ENCODE measurements at places on chromosomes 11 and 22.

DNA sequence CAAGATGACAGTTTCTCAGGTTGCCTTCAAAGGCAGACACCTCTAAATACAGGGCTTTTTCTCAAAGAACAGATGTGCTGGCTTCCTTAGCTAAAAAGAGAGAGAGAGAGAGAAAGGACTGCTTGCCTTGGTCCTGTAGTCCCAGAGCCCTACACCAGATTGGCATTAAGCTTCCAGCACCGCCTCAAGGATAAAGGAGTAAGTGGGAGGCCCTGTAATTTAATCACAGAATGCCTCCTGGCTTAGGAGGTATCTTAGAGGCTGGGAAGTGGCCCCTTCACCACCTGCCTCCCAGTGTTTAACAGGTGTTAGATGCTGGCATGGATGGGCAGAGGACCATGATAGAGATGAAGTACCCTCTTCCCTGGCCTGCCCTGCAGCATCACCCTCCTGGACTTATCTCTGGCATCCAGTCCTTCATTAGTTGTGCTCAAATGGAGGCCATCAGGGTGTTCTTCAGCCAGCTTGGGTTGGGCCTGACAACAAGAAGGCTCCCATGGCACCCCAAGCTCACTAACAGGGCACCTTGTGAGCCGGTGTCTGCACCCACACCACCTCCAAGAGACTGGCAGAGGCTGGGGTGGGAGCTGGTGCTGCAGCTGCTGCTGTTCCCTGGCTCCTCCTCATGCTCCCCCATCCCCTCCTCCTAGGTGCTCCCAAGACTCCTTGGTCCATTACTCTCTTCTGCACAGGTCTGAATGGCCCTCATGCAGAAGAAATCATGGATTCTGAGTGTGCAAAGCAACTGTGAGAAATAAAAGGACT lies 32.5 kb downstream of the ABCC8 start:
- DNase-seq = no peak

GRCh38 chr11:124225471-124225870 lies 15.4 kb upstream of the OR8G1 start:
- DNase-seq = no peak

DNA sequence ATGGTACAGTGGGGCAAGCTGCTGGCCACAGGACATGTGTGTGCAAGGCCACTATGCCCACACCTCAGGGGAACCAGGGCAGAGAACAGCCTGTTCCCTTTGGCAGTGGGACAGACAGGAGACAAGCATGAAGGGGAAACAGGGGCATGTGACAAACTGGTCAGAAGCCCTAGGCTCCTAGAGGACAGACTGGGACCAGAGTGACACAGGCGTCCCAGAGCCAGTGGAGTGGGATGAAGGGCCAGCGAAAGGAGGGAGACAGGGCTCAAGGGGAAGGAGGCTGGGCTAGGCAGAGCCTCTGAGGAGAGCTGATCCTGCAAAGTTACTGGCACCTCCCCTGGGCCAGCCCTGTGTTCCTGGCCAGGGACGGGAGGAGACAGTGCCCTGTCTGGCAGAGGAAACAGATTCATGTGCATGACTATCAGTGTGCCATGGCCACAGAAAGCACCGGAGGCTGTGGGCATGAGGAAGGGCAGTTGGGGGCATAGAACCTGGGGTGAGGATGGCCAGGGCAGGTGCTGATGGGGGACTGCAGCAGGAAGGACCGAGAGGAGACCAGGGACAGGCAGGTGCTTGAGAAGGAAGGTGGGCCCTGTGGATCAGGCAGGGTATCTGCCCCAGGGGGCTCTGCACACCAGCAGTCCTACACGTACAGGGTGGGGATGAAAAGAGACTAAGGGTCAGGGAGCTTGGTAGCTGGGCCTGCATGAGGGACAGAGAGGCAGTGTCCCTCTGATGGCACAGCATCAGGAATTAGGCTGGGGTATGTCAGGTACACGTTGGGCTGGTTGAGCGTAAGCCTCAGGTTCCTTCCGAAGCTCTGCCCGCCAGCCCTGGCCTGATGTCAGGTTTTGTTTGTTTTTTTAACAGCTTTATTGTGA lies 9.8 kb downstream of the DERL3 start:
- no peak for DNase-seq

- no peak for DNase-seq
Observed at GRCh38 chr11:113984781-113985180, 9.9 kb downstream of the HTR3A start.

GRCh38 chr11:117144477-117145392 lies 648 bp downstream of the PAFAH1B2 start:
- no peak for DNase-seq

DNA sequence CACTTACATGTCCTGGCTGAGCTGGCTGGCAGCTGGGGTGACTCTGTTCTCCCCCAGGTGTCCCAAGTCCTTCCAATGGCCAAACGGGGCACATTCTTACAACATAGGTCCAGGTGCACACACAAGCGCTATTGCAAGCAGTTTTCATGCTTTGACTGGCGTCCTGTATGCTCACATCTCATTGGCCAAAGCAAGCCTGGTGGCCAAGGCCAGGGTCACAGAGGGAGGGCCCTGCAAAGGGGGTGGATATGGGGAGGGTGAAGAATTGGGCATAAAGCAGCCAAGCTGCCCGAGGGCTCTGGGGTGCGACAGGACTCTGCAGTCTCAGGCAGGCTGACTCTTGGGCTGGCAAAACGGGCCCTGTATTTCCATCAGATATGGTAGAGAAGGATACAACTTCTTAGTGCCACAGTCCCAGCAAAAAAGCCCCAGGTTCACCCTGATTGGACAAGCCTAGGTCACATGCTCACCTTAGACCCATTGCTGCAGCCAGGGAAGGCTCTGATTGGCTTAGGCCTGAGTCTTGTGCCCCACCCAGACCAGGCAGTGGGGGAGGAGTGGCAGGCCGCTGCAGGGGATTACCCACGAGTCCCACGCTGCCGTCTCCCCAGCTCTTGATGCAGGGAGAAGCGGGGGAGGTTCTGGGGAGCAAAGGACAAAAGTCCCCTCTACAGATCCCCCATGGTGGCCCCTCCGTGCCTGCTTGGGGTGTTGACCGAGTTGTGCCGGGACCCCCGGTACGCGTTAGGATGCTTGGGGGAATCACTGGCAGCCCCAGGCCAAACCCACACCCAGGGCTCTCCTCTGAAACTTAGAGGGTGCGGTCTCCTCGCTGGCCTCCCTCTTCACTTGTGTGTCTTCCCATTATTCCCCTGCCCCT lies 110.8 kb downstream of the ARHGAP8 start:
- DNase-seq = no peak

DNA sequence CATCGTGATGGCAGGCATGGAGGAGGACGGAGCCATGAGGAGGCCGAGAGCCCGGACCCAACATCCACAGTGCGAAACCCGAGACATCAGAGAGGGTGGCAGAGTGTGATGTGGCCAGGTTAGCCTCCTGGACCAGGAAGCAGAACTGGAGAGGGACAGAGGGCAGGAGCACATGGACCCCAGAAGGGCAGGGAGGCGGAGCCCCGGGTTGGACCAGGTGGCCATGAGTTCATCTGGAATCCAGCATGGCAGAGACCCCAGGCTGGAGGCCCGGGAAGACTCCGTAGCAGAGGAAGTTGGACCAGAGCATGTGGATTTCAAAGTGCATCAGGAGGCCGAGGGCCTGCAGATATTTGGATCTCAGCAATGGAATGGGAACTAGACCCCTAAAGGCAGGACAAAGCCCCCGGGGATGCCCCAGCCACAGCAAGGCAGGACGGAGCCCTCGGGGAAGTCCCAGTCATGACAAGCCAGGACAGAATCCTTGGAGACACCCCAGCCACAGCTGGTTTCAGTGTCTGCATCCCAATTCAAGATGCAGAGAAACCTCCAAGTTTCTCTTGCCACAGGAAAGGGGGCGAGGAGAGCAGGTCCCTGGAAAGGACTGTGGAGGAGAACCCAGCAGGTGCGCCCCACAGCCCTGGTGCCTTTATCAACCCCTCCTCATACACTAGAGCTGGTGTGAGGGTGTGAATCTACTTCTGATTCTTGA lies 1393.4 kb downstream of the BRD1 start:
- no peak for DNase-seq

- DNase-seq = no peak
Observed at GRCh38 chr11:86769219-86769618, 31.1 kb upstream of the PRSS23 start.

GRCh38 chr11:35933320-35933871 lies 10.5 kb upstream of the LDLRAD3 start:
- no peak for DNase-seq

DNA sequence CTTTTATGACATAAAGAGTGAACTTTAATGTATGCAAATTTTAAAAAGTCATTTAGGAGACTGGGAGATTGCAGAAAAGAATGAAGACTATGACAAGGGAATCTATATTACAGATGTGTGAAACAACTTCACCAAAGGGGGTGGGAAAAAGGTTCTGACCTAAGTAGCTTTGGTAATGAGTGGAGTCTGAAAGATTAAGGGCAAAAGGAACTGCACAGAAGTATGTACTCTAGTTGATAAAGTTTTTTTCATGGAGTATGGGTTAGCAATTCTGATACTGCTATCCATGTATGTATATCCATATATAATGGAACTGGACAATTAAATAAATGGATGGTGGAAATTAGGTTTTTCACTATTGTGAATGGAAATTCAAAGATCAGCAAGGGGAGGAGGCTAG lies 9.2 kb downstream of the CKAP5 start:
- no peak for DNase-seq

- DNase-seq = no peak
Observed at GRCh38 chr11:107478922-107479321, 21.3 kb upstream of the CWF19L2 start.

- DNase-seq = no peak
Observed at GRCh38 chr11:122813894-122814270, 24.4 kb upstream of the CRTAM start.

DNA sequence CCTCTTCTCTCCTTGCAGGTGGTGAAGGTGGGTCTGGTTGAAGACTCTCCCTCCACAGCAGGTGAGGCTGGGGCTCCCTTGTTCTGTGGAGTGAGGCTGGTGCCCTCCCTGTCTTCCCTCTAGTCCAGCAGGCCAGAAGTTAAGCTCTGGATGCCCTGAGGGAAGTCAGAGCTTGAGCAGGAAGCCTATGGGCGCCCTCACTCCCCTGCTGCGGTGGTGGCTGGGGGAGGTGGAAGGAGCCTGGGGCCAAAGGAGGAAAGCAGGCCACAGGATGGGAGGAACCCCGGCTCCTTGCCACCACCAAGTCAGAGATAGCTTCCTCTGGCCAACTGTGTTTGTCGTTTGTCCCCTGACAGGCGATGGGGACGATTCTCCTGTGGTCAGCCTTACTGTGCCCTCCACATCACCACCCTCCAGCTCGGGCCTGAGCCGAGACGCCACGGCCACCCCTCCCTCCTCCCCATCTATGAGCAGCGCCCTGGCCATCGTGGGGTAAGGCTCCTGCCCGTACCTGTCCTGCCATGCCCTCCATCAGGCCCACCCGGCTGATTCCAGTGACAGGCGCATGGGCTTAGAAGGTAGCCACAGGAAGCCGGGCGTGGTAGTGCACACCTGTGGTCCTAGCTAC lies 29.5 kb upstream of the RAB1B start:
- no peak for DNase-seq

DNA sequence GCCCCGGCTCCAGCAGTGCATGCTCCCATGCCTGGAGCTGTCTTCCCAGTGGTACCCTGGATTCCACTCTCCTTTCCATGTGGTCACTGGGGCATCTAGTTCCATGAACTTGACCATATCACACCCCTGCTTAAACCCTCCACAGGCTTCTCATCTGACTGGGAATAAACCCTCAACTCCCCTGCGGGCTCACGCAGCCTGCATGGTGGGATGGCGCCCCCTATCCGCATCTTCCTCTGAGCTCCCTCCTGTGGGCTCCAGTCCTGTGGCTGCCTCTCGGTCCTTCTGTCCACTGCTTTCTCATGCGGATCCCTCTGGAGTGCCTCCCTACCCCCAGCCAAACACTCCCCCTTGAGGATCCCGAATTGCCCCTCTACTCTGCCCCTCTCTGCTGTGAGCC lies 41.4 kb upstream of the TTLL12 start:
- no peak for DNase-seq

GRCh38 chr11:108959874-108960273 lies 295.0 kb downstream of the DDX10 start:
- no peak for DNase-seq

GRCh38 chr11:126387857-126388256 lies 32.4 kb downstream of the ST3GAL4 start:
- DNase-seq = no peak

GRCh38 chr22:25709758-25710157 lies 32.2 kb upstream of the MYO18B start:
- no peak for DNase-seq

DNA sequence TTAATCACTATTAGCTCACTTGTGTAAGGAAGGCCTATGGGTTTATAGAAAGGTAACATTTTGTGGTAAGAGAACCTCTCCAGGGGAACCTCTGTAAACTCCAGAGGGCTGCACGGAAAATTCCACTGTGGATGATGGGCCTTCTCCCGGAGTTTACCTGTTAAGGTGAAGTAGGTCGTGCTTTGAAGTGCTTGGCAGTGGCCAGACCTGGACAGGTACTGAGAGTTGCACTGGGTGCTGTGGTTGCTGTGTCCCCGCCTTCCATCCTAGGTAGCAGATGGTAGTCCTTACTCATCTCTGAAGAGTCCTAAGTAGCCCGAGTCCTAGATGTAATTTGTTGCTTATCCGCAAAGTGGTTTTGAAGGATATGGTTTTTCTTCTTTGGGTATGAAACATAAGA lies 133.4 kb downstream of the TEAD1 start:
- no peak for DNase-seq

GRCh38 chr11:68338051-68338780 lies 25.8 kb downstream of the LRP5 start:
- DNase-seq = no peak

- no peak for DNase-seq
Observed at GRCh38 chr11:113255096-113255495, 59.3 kb upstream of the TTC12 start.

DNA sequence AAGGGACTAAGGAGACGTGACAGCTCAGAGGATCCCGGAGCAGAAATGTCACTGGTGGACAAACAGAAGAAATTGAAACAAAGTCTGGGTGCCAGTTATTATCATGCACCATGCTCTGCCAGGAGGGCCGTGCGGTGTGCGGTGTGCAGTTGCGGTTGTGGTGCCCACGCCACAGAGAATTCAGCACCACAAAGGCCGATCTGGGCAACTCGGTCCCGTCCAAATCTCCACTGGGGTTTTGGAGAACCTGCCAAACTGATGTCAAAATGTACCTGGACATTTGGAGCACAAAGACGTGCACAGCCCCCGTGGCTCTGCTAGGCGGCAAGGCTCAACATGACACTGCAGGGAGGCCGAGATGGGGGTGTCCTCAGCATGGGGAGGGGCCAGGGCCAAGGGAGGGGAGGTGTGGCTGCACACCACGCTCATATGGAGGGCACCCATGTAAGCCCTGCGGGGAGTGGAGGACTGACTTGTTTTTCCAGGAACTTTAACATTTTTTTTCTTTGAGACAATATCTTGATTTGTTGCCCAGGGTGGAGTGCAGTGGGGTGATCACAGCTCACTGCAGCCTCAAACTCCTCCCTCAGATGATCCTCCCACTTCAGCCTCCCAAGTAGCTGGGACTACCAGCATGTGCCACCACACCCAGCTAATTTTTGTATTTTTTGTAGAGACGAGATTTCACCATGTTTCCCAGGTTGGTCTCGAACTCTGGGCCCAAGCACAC lies 39.4 kb downstream of the GNB1L start:
- no peak for DNase-seq

GRCh38 chr11:114273890-114274635 lies 22.1 kb upstream of the NNMT start:
- no peak for DNase-seq

- peak; percentile 18 for DNase-seq
Observed at GRCh38 chr11:66868726-66869566, 12.1 kb downstream of the LRFN4 start.

GRCh38 chr11:75420224-75421034 lies 12.6 kb downstream of the KLHL35 start:
- DNase-seq = no peak
